ENCODE measurements at places on chromosomes 12 and 14.

GRCh38 chr12:48336061-48336460 lies 14.7 kb downstream of the ZNF641 start:
- DNase-seq: no peak

DNA sequence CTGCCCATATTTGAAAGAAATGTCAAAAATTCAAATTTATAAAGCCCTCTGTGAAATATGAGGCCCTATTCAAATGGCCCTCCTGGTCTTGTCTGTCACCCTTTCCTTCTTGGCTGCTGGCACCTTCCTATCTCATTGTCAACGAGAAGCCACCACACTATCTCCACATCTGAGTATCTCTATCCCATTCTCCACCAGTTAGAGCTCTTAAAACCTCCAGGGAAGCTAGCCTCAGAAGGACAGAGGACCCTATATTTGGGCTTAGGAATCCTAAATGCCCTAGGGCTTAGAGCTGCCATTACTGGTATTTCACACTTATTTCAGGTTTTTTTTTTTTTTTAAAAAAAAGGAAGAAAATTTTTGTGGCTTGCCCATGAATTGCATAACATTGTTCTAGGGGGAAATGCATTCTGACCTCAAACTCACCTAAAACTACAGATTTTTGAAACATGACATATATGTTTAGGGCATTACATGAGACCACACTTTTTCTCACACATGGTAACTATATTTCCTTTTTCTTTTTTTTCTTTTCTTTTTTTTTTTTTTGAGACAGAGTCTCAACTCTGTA lies 25.0 kb downstream of the SLC25A21 start:
- no peak for DNase-seq

DNA sequence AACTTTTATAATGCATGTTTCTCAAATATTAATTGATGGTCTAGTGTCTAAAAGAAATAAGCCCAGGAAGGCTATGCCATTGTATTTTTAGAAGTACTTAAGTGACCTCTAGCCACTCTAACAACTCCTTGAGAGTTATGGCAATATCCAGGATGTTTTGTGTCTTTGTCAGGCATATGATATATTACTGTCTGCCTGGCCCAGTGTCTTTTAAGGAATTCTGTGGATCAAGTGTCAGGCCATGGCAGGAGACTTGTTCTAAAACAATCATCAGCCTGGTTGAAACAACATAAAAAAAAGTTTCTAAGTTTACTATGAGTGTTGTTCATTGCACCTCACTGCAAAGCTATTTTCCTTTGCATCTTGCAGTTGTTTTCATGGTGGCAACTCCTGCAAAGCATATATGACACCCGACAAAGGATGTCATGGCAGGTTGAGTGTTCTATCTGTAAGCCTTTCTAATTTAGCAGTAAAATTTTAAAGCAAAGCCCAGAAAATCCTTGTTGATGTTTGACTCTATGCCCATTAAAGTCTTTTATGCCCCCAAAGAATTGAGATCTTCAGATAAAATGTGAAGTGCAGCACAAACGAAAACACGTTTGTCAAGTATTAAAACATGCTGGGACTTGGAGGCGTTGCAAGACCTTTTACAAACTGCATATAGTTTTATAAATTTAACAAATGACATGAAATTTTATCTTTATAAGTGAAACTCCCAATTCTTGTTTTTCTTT lies 89.5 kb upstream of the SLC38A2 start:
- no peak for DNase-seq

DNA sequence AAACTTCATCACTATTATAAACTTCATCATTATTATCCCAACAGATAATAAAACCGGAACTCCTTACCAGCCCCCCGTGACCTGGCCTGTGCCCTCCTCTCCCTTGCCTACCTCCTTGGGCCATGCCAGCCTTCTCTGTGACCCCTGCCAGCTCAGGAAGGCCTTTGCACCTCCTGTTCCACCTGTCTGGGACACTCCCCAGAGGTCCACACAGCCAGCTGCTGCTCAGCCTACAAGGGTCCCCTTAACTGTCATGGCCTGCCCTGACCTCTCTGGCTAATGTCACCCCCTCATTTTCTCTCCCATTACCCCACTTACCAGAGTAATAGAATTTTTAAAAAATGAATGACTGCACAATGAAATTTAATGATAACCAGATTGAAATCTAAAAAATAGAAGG lies 121.0 kb downstream of the NCOR2 start:
- no peak for DNase-seq

DNA sequence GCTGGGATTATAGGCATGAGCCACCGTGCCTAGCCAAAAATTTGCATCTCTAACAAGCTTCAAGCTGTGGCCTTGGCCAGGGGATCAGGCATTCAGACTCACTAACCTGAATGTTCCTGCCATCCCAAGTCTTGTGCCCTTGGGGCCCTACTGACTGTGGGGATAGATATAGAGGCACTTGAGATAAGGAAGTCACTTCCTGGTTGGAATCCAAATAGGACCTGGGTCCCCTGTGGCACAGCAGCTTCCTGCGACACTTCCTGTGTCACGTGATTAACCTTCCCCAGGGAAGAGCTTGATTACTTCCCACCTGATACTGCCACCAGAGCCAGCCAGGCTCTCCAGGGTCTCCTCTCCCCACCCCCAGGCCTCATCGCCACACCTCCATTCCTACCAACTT lies 128.2 kb downstream of the BCL11B start:
- no peak for DNase-seq

DNA sequence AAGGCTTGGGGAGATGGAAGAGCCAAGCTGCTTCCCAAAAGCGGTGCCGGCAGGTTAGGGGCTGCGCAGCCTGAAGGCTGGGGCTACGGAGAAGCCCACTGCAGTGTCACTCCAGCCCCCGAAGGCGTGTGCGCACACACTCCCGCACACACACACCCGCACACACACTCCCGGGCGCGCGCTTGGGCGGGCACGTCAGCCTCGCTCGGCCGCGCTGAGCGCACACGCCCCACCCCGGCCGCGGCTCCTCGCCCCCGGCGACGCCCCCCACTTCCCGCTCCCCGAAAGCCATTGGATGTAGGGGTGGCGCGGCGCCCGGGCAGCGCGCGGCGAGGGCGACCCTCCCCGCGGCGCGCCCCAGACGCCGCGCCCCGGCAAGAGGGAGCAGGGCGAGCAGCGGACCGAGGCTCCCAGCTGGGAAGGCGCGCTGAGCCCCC lies at the start of gene KCNK10:
Gene KCNK10, minus strand, starts transcription at position 184 of the 437 bp plus-strand sequence. CDS start 471 bp downstream, outside the sequence.
- DNase-seq: no peak

GRCh38 chr14:100110816-100111215 lies 45.6 kb downstream of the EVL start:
- no peak for DNase-seq

DNA sequence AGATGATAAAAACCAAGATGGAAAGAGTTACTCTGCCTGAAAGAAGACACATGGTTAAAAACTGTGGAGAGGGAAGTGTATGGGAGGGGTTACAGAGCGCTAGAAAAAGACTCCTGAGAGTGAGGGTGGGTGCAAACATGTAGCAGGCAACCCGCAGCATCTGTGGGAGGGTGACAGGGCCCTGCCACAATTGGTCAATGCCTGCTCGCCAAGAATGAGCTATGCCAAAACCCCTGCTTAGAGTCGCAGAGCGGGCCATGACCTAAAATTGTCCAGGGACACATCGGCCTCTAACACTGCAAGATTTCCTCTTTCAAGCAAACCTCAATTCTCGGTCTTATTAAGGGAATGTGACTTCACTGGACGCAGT lies 700 bp downstream of the PRKAG1 start:
- DNase-seq: no peak

All from CD4-positive, alpha-beta T cell treated with Interleukin-1 beta for 1 hour (primary cell).